ENCODE measurements at places on chromosomes 1 and 21.

GRCh38 chr1:114076308-114076707 lies 77.4 kb downstream of the SYT6 start:
- DNase-seq = no peak

DNA sequence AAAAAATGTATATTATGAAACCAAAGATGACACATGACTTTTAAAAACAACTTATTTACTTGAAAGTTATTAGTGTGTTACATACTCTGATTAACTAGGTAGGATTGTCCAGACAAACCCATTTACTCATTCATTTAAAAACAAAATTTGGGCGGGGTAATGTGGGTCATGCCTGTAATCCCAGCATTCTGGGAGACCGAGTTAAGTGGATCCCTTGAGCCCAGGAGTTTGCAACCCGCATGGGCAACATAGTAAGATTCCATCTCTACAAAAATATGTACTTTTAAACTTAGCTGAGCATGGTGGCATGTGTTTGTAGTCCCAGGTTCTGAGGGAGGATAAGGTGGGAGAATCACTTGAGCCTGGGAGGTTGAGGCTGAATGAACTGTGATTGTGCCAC lies 1414.7 kb downstream of the PLA2G4A start:
- DNase-seq = no peak

- peak; percentile 52 for DNase-seq
Measured at GRCh38 chr21:36692114-36692834, 6.6 kb upstream of the SIM2 start.

DNA sequence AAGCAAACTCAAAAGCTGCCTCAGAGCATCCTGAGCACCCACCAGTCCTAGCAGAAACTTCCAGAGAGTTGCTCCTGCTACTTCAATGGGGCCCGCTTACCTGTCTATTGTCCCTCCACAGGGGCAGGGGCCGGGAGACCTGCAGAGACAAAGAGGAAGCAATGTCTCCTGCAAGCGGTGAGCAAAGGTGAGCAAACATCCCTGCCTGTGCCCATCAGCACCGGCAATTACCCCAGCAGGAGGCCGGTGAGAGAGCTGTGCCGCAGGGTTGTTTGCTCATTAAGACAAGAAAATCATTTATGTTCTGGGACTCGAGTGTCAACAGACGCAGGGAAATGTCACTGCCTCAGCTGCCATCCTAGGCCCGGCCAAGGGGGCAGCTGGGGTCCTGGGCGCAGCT lies 53.8 kb upstream of the TARDBP start:
- DNase-seq = no peak

DNA sequence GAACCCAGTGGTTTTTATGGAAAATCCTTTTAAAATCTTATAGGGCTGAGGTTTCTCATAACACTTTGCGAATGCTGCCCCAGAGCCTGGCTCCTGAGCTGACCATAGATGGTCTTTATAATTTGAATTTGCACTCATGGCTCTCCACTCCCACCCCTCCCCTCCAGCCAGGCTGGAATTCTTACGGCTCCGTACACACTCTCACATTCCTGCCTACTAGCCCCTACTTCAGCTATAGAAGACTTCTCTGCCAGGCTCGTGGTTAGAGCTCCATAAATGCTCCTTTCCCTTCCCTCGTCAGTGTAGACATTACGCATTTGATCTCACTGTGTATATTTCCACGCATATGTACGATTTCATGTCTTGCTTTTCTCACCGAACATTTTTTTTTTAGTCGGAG lies 5.4 kb upstream of the HSPG2 start:
- no peak for DNase-seq

DNA sequence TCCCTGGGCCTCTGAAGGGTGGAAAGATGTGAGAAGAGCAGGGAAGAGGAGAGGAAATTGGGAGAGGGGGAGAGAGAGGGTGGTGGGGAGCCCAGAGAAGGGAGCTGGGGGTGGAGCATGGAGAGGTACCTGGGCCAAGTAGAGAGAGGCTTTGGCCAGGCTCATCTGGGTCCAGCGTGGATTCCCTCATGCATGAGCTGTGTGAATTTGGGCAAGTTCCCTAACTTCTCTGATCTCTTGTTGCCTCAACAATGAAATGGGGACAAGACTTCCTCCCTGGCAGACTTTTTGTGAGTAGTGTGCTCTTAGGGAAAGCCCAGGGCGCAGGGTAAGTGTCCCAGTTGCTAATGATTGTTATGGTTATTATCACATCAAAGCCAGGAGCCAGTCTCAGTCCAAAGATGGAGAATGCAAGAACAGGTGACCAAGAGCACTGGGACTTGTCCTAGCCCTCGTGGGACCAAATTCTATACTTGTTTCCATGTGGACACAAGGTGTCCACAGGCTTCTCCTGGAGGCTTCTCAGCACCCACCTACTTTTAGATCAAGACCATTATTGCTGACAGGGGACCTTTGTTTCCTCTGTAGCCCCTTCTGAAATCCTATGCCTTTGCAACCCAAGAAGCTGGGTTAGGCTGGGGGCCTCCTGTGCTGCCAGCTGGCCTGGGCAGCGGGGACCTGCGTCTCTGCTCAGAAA lies 13.9 kb downstream of the IL6R start:
- DNase-seq = no peak

- DNase-seq = no peak
Measured at GRCh38 chr1:7121622-7121988, 336.4 kb downstream of the CAMTA1 start.

DNA sequence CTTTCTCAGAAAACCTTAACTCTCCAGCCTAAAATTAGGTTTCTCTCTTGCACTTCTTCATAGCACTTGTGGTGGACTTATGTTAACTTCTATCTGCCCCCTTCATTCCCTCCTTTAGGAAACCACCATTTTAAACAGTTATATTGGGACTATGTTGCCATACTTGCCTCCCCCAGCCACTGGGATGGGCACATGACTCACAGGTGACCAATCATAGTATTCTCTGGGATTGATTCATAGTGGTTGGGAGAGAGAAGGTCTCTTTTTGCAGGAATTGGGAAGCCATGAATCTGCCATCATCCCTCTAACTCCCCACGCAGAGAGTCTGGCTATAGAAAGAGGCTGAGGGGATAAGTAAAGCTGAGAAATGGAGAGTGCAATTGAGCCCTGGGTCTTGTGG lies 50.4 kb upstream of the NRDC start:
- no peak for DNase-seq

DNA sequence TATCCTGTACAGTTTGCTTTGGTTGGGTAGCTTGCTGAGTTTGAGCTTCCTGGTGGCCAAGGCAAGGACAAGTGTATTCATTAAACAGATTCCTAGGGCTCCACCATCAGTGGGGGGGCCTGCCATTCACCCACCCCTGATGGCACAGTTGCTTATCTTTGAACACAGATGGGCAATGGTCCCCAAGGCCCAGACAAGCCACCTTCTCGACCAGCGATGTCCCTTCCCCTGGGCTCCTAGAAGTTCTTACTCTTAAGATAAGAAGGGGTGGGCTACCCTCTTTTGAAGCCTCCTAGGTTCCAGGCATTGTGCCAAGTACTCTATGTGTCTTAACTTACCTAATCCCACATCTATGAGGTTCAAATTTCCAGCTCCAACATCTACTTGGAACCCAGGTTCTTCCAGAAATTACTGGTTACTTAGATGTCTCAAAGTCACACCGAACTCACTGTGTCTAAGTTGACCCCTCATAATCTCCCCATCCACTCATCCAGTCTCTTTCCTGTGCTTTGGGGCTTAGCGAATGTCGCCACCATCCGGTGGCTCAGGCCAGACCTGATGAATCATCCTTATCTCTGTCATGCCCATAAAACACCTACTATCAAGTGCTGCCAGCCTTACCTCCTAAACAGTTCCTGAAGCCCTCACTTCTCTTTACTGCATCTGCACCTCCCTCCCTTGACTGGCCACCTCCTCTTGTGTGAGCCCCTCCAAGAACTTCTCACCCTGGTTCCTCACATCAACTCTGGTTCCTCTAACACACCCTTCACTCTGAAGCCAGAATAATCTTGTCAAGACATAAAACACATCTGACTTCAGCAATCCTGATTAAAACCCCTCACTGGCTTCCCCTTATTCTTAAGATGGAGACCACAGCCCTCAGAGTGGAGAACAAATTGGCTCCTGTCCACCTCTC lies 50.1 kb downstream of the KLHDC7A start:
- DNase-seq = peak; percentile 73

- peak; percentile 99 for DNase-seq
Measured at GRCh38 chr1:21176586-21177555, at the start of gene EIF4G3. Gene EIF4G3, minus strand, starts transcription at chr1:21176897. Its CDS starts 174,155 bp downstream, at chr1:21002742.

GRCh38 chr21:38878379-38879179 lies 72.8 kb downstream of the ETS2 start:
- no peak for DNase-seq

GRCh38 chr1:6785318-6785727 lies at the start of gene CAMTA1:
Gene CAMTA1, plus strand, starts transcription at chr1:6785454. Its CDS starts 77 bp downstream, at chr1:6785531.
- DNase-seq = no peak

GRCh38 chr1:184563308-184563707 lies 176.5 kb downstream of the C1orf21 start:
- DNase-seq = no peak

GRCh38 chr1:190847166-190847565 lies 369.5 kb upstream of the BRINP3 start:
- no peak for DNase-seq

Data from islet precursor cell (in vitro differentiated cells).